ENCODE measurements at places on chromosomes 4 and X.

DNA sequence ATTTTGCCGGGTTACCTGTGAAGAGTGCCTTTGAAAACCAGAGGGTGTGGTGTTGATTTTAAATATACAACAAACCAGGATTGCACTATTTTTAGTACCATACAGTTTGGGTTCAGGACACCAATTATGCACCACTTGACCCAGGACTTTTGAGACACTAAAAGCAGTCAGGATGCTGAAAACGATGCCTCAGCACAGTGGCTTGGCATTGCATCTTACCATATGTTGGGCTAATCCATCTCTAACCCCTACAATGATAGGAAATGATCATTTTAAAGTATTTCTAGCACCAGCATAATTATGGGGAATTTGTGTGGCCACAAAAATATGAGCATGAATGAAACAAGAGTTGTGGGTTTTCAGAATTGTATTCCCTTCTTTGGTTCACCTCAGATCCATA lies 4.1 kb downstream of the IBSP start:
- no peak for DNase-seq

DNA sequence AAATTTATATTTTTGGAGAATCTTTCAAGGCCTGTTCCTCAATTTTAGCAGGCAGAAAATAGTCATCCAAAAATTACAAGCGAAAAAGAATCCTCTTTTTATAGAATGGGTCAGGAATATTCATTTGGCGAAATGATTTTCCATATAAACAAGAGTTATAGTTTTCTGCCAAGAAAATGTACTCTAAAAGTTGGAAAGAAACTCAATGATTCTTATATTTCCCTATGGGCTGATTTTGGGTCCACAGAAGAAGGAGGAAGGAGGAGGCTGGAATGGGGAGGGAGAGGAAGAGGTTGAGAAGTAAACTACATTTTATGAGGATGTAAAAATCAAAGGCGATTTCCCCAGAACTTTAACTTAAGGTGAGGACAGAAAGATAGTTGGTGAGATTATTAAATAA lies 159.3 kb downstream of the DCAF12L1 start:
- DNase-seq: no peak

DNA sequence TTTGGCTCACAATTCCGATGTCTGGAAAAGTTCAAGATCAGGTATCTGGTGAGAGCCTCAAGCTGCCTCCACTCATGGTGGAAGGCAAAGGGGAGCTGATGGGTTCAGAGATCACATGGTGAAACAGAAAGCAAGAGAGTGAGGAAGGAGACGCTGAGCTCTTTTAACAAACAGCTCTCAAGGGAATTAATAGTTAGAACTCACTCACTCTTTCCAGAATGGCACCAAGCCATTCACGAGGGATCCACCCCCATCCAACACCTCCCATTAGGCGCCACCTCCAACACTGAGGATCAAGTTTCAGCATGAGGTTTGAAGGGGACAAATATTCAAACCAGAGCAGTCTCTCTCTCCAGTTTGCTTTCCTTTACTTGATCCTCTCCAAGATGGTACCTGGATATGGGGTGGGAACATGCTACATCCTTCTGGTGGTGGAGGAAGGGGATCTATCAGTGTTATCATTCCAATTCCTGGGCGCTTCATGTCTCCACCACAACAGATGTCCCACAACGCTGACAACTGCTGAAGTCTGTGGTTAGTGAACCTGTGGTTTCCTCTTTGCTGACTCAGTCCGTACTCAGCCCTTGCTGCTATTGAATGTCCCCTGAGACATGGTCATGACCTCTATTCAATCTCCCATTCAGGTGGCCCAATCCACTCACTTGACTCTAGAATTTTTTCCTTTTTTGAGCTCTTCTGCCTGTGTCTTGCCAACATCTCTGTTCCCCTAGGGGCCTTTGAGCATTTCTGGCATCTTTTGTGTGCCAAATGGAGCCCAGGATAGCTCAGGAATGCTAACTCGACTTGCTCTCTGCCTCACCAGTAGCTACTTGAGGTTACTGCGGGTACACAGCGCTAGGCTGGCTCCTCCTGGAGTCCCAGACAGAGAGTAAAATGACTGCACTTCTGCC lies 395.2 kb downstream of the MID1IP1 start:
- DNase-seq: peak; percentile 55

DNA sequence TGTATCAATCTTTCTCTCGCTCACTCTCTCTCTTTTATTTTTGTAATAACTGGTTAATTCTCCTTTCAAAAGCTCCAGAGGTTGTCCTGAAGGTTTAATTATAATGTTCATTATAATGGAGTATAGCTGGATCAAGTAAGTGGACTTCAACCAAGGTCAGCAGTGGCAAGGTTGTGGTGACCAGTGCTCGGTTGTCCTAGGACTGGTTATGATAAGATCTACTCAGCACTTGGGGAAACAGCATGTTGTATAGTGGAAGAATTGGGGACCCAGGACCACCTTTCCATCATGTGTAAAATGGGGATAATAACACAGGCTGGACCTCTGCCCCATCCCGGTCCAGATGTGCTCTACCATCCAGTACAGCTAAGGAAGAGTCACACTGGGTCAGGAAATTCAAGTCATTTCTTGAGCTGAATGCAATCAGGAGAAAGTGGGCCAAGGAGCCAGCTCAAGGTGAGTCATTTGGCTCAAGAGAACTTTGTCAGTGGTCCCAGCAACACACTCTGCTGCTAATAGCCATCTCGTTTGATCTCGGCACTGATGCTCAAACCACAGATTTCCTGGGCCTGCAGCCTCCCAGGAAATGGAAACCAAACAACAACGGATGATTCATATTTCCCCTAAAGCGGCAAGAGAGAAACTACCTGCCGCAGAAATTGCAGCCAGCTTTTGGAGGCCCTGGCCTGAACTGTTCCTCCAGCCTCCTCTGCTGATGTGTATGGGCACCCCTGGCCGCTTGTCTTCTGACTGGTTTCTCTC lies 123.6 kb upstream of the RBPJ start:
- DNase-seq: no peak

DNA sequence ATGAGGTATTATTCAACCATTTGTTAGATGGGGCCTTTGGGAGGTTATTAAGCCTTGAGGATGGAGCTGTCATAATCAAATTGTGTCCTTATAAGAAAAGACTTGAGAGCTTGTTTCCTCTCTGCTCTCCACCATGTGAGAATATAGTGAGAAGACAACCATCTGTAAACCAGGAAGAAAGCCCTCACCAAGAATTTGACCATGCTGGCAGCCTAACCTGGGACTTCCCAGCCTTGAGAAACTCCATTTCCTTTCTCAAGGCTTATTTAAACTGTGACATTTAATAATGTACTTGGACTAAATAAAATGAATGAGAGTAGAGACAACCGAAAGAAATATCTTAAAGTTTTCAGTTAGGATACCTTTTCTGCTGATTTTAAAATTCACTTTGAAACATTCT lies 83.7 kb upstream of the GC start:
- DNase-seq: no peak

GRCh38 chr4:5691491-5692132 lies 16.7 kb downstream of the EVC2 start:
- no peak for DNase-seq

- DNase-seq: no peak
Observed at GRCh38 chr4:26267087-26267486, 53.7 kb upstream of the RBPJ start.

- no peak for DNase-seq
Observed at GRCh38 chr4:143026459-143027170, 158.1 kb upstream of the USP38 start.

- no peak for DNase-seq
Observed at GRCh38 chr4:118904935-118905334, 16.3 kb downstream of the SYNPO2 start.

DNA sequence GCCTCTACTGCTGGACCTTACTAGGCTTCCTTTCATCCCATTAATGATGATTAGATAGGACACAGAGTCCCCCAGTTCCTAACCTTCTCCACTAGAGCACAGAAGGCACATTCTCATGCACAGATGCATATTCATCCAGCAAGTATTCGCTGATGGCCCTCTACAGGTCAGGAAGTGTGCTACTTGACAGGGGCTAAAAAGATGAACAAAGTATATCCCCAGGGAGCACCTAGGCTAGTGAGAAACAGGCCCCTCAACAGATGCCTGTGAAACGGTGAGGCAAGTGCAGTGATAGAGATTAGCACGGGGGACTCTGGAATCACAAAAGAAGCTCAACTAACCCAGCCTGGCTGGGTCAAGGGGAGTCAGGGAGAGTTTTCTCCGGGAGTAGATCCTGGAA lies 95.8 kb downstream of the MGST2 start:
- no peak for DNase-seq

DNA sequence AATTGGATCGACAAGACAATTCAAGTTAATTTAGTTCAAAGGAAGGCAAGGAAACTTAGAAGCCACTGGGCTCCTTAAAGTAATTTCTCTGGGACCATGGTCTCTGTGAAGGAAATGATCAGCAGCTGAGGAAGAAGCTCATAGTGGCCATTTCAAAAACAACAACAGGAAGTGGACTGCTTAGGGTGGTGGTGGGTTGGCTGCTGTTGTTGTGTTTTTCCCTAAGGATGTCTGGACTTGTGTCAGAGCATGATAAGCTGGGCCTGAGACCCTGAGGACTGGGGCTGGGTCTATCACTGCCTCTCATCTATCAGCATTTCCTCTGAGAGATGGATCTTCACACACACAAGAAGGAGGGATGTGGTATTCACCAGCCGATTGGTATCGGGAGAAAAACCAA lies 18.3 kb downstream of the KDR start:
- no peak for DNase-seq

GRCh38 chr4:120111745-120112144 lies 45.1 kb upstream of the MAD2L1 start:
- no peak for DNase-seq

DNA sequence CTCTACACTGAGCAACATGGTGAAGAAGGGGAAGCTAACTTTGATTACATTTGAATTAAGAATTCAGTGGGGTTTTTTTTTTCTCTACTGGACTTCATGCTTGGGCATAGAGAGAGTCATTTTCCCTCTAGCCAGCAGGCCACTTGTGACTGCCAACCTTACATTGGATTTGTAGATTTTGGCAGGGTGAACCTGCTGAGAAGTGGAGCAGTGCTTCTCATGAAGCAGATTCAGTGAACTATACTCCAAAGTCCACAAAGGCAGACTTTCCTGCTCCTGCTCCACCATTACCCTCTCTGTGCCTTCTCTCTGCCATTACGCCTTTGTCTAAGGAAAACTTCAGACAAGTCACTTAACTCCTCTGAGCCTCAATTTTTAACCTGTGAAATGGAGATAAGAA lies 69.9 kb downstream of the PAK3 start:
- no peak for DNase-seq

DNA sequence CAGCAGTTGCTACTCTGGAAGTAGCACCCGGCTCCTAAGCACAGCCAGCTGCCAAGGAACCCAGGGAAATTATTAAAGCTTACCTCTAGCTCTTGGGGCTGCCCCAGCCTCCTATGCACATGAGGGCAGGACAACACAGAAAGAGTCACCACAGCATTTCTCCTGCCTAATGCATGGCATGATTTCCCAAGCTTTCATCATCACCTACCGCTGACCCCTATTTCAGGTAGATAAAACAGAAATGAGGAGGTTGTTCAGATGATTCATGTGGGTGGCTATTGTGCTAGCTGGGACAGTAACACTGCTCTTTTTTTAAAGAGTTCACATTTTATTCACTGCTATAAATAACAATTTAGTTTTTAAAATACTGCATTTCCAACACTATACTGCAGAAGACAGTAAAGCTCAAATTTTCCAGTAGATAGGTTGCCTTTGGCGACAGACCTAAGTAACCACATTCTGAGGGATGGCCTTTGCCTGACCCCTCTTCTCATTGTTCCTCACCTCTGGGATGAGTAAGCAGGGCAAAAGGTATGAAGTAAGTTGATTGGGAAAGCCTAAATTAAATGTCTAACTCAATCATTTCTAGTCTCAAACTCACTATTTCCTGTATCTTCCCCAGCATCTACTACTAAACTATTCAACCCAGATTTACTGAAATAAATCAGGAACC lies 16.7 kb downstream of the CASK start:
- no peak for DNase-seq

- no peak for DNase-seq
Observed at GRCh38 chr4:95838192-95838591, 1.7 kb upstream of the PDHA2 start.

GRCh38 chrX:75038925-75039324 lies 113.7 kb upstream of the NEXMIF start:
- no peak for DNase-seq

GRCh38 chrX:39966176-39966575 lies 131.6 kb downstream of the BCOR start:
- no peak for DNase-seq

GRCh38 chrX:54248309-54248708 lies 65.3 kb upstream of the FAM120C start:
- no peak for DNase-seq

- peak; percentile 24 for DNase-seq
Observed at GRCh38 chr4:109302361-109303139, at the start of gene COL25A1. COL25A1 (minus strand) TSS chr4:109302658.

DNA sequence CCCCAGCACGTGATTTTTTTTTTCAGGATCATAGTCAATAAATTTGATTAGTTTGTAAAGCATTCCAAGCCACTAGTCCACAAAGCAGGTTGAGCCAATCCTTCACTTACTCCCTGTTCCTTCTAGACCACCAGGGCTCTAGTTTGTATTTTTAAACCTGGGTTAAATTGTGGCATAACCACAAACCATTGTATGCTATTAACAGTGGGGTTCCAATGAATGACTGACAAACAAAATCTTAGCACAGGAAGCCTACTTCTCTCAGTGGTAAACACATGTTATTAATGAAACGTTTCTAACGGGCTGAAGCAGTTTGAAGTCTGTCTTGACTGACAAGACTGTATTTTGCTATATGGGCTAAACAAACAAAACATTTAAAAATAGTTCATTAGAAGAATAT lies 48.6 kb upstream of the GYPA start:
- no peak for DNase-seq
